ENCODE measurements at places on chromosomes 12 and 14.
A peak's percentile ranks its signal among the peaks of the same experiment; 100 is the strongest.

GRCh38 chr14:81005540-81006228 is 50.3 kb downstream of the TSHR start:
- no peak for DNase-seq

DNA sequence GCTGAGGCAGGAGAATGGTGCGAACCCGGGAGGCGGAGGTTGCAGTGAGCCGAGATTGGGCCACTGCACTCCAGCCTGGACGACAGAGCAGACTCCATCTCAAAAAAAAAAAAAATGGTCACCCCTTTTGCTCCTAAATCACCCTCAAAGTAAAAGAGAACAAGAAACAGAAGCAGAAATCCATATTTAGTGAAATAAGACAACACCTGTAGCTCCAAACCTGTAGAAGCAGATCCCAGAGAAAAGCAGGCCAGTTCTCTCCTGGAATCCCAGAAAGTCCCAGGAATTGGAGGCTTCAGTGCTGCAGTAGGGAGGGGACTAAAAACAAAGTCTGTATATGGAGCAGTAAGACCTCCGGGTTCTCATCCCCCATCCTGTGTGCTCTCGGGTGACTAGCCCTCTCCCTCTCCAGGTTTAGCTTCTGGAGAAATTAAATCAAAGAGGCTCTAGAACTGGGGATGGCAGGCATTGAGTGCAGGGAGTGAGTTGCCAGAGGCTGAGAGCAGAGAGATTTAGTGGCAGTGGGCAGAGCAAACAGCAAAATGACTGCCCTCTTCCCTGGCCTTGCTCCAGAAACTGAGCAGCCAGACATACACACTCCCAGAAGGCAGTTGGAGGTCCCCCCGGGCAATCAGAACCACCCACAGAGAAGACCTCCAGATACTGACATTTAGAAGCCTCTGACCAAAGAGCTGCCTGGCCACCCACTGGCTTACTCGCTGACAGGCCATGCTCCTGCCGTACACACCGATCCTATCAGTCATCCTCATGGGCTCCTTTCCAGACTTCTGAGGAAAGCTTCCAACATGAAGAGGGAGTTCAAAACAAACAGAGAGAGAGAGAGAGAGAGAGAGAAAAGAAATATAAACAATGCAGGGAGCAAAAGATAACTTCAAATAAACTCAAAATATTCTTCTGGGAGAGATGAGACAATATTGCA is 6.3 kb upstream of the MLXIP start:
- no peak for DNase-seq

DNA sequence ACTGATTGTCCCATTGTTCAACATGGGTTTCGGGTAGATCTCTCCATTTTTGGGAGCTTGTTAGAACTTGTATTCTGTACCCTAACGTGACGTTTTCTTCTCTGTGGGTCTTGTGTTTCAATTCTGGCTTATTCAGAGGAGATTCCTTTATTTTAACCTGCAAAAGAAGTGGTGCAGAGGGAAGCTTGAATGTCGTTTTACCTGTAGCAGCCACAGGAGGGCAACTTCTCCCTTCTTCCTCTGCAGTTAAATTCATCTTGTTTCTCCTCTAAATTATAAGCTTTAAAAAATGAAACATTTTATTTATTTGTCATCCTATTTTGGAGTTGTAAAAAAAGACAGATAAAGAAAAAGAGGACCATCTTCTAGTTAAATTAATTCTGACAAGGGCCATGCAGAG is 13.7 kb upstream of the CLEC4D start:
- no peak for DNase-seq

DNA sequence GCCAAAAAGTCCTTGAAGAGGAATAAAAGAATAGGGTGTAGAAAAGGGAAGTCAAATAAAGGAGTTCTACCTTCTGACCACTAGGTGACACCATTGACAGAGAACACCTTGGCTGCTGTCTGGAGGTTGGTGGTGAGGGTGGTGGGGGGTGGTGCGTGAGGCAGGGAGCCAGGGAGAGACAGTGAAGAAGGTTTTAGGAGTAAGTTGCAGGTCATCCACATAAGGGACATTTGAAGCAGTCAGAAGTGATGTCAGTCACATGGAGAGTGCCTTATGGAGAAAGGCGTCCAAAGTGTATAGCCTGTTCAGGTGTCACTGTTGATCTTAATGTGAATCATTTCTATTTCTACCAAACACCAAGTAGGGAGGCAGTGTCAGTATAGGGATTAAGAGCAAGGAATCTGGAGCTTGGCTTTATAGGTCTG is 279.3 kb upstream of the DDHD1 start:
- peak; percentile 85 for DNase-seq

DNA sequence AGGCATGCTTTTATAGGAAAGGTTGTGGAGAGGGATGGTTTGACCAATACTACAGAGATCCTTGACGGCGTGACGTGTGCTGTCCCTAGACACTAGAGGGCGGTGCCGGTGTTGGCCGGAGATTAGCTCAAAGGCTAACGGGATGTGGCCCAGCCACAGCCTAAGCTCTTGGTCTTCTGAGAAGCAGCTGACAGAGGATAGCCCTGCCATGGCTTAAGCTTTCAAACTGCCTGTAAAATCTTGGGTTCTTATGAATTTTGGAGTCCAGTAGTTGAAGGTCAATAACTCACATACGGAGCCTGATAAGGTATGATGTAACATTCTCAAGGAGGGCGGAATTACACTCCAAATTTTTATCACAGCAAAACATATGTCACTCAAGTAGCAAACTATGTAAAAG is 515.7 kb upstream of the ATXN7L3B start:
- peak; percentile 32 for DNase-seq

DNA sequence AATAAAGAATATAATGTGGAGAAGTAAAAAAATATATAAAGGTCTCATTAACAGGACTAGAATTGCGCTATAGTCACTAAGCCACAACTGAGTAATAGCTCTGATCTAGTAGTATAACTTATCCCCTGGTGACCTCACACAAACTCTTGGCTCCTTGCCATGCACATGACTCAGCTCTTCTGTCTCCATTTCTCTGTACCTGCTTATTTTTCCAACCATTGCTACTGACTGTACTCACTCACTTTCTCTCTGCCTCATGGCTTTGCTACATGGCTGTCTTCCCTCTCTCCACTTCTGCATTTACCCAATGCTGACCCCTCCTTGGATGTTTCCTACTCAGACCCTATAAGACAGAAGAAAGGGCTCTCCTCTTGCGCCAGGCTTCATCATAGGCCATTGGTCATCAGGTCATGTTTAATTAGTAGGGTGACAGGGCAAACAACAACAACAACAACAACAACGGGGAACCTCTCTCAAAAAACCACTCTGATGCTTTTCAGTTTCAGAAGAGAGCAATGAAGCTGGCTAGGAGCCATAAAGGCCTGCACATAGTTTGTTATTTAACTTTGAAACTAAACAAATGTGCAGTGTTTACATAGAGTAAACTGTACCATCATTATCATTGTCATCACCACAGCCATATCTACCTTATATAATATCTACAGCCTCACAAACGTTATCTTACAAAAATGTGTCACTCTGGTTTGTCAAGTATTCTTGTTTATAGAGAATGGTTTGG is 25.6 kb upstream of the KRAS start:
- DNase-seq = peak; percentile 72

DNA sequence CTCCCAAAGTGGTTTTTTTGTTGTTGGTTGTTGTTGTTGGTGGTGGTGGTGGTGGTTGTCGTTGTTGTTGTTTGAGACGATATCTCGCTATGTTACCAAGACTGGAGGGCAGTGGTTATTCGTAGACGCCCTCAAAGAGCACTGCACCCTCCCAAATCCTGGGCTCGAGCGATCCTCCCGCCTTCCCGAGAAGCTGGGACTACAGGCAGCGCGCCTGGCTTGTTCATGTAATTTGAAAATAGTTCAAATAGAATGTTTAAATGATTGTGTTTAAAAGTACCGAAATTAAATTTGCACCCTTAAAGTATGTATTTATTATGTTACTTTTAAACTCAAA is 439 bp upstream of the ANAPC5 start:
- no peak for DNase-seq

GRCh38 chr14:92108345-92109254 is 2.2 kb upstream of the ATXN3 start:
- DNase-seq = no peak

GRCh38 chr12:130281153-130281799 is 56.4 kb upstream of the PIWIL1 start:
- DNase-seq = peak; percentile 81

DNA sequence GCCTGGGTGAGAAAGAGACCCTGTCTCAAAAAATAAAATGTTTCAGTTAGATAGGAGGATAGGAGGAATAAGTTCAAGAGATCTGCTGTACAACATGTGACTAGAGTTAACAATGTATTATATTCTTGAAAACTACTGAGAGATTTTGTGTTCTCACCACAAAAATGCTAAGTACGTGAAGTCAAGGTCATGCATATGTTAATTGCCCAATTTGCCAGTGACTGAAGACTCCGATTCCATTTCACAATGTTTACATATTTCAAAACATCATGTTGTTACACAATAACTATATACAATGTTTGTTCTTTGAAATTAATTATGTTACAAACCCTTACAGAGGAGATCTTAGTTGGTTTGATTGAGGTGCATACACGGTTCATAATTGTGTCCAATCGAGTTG is 52.1 kb downstream of the SLC15A4 start:
- DNase-seq = no peak

DNA sequence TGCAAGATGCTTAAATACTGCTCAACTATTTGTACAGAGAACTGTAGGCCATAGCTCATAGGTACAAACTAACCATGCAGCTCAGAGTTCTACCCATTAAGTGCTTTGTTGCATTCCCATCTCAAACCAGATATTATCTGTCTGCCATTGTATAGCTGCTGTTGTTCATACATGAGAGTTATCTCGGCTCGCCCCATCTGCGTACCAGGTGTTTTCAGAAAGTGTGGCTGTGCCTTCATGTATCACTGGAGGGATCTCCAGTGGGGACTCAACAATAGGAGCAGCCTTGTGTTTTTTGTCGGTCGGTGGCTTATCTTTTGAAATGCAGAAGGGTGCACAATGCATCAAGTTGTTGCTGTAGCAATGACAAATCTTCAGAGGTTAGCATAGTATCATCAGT is 678.3 kb downstream of the RERGL start:
- DNase-seq = no peak

DNA sequence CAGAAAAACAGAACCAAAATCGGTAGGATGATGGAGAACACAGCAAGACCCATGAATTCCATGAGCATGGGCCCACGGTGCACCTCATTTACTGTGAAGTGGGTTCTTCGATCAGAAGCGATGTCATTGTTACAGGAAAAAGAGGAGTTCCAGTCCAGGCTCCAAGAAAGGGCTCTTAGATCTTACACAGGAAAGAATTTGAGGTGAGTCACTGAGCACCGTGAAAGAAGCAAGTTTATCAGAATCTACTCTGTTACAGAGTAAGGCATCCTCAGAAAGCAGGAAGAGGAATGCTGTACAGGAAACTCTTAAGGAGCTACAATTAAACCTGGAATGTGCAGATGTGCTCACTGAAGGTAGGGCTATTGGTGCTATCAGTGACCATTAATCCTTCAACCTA is 11.6 kb upstream of the CHFR start:
- DNase-seq = no peak

GRCh38 chr12:31390991-31391390 is 65.0 kb upstream of the SINHCAF start:
- DNase-seq = no peak

DNA sequence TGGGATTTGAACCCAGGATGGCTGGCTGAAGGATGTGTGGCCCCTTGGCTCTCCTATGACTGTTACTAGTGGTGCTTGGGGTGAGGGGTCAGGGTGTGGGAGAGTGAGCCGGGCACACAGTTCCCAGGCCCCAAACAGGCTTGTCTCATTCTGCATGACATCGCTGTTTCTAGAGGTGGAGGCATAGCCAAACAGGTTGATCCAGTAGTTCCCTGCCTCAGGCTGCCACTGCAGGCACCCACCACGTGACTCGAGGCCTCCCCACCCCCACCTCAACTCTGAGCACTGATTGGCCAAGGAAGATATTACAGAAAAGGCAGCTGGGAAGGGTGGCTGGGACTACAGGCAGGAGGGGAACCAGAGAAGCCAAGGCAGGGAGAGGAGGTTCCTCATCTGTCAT is 102.6 kb downstream of the NCOR2 start:
- DNase-seq = no peak

DNA sequence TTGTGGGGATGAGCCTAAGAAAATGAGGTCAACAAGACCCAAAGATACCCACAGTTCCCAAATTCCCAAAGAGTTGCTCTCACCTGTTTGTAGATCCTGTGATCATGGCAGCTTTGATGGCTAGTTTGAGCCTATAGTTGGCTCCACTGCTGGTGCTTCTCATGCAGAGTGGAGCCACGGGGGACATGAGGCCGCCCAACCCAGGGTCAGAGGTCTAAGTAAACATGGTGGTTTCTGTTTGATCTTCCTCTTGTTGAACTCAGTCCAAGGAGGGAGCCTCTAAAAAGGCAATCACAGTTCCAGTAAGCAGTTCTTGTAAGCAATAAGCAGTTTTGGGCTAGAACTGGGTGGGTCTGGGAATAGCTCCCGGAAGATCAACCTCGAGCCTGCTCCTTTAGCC is 125.6 kb upstream of the DHRS4 start:
- DNase-seq = no peak

- DNase-seq = no peak
Measured at GRCh38 chr14:73757381-73757780, 43.2 kb upstream of the PNMA1 start.

- DNase-seq = no peak
Measured at GRCh38 chr12:108784270-108784669, 53.0 kb upstream of the CORO1C start.

GRCh38 chr12:20474016-20474415 is 105.7 kb downstream of the PDE3A start:
- DNase-seq = no peak

GRCh38 chr12:12883369-12884001 is 7.9 kb upstream of the GPRC5A start:
- DNase-seq = no peak

DNA sequence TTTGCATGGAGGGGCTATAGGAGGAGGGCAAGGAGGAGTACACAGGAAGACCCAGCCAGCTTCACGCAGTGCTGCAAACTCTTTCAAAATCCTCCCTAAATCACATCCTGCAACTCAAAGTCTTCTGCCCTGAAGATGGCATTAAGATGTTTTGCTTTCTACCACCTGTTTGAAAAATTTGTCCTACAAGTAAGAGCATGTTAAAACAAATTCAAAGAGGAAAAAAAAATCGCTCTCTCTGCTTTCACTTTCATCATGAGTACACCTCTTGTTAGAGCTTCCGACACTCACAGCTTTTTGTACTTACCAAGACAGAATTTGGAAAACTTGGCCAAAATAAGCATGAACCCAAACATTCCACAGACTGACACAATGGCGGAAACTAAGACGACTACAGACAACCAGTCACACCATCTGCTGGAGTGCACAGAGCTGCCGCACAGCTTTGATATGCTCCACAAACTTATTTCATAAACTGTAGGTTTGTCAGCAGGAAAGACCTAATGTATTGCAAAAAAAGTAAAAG is 21.3 kb downstream of the GCH1 start:
- peak; percentile 54 for DNase-seq

DNA sequence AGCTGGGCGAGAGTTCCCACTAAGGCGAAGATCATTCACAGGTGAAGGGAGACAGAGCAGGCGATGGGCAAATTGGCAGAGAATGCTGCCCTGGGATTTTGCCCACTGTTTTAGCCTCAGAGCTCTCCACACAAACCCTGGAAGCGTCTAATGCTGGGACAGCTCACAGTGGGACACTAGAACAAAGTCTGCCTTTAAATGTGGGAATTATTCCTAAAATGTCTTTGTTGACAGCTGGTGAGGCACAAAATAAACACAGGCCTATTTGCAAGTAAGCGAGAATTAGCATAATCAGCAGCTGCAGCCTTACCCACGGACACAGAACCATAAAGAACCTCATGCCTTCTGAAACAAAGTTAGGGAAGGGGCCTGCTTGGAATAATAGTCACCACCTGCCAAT is 824.5 kb downstream of the AACS start:
- DNase-seq = no peak

GRCh38 chr14:31232081-31232480 is 24.5 kb upstream of the HECTD1 start:
- DNase-seq = no peak

Data from urothelium cell line (cell line).